ENCODE measurements at places on chromosomes 1 and 21. TPM values are rescaled to one million over a fixed set of nuclear protein-coding genes. Genes with fewer than 3 reads are reported as not detected.

GRCh38 chr1:34759503-34760357 lies at the start of gene GJB4:
Gene GJB4 (plus strand): TSS chr1:34759740. CDS start chr1:34761255, 1,515 bp downstream.
- no peak for DNase-seq
- no peaks in the 10 kb centered on the region for H3K36me3 ChIP-seq
- H3K4me1 ChIP-seq, result no peaks in the 10 kb centered on the region

DNA sequence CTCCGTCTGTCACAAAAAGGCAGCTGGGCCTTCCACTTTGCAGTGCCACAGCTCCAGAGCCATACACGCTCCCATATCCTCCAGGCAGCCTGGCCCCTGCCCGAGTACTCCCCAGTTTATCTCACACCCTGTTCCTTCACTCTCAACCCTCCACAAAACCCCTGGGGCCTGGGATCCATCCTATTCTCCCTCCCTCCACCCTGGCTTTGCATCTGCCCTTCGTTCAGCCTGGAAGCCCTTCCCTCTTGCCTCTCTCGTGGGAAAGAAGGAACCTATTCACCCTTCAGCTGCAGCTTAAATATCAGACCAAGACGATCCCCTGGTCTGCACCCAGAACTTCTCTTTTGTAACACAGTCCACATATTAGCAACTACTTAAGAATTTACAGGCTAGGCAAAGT lies 56.7 kb downstream of the CAMK2N1 start:
- H3K4me1 ChIP-seq, result no peaks in the 10 kb centered on the region
- DNase-seq, result no peak
- H3K4me3 ChIP-seq, result no peak overlapping the region
- H3K27ac ChIP-seq, result no peak overlapping the region
- H3K27me3 ChIP-seq, result no peaks in the 10 kb centered on the region

DNA sequence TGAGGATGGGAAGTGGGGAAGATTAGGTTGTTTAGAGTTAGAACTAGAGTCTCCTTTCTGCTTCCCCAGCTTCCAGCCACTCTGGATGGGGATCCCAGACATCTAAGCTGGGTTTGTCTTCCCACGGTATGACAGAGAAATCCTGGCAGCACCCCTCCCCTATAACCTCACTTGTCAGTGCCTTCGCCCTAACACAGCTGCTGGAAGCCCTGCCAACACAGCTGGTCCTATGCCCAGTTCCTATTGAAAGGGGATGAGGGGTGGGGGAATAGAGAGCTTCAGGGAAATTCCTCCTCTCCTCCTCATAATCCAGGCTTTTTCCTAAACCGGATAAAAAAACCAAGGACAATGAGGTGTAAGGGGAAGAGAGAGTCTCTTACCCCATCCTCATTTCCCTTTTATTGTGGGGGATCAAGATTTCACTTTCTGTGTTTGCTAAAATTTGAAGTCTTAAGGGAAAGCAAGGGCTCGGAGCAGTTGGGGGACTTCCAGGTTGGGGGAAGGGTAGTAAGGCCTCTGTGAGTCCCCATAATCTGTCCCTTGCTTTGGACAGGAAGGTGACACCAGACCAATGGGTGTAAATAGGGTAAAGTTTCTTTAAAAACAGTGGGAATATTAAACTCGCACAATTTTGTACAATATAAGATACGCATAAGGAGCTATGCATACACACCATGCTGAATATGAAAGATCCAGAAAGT lies 590 bp downstream of the TMOD4 start:
- no peaks in the 10 kb centered on the region for H3K4me1 ChIP-seq
- peaks cover 49% of the 10 kb centered on the region for H3K36me3 ChIP-seq
- DNase-seq, result no peak
- no peak overlapping the region for H3K27ac ChIP-seq

GRCh38 chr1:61640531-61641530 lies 84.1 kb downstream of the TM2D1 start:
- H3K4me1 ChIP-seq, result peaks cover 4% of the 10 kb centered on the region
- no peaks in the 10 kb centered on the region for H3K27me3 ChIP-seq
- no peak overlapping the region for H3K27ac ChIP-seq
- no peaks in the 10 kb centered on the region for H3K36me3 ChIP-seq
- H3K4me3 ChIP-seq, result peak overlapping the region; percentile 14
- no peak for DNase-seq

DNA sequence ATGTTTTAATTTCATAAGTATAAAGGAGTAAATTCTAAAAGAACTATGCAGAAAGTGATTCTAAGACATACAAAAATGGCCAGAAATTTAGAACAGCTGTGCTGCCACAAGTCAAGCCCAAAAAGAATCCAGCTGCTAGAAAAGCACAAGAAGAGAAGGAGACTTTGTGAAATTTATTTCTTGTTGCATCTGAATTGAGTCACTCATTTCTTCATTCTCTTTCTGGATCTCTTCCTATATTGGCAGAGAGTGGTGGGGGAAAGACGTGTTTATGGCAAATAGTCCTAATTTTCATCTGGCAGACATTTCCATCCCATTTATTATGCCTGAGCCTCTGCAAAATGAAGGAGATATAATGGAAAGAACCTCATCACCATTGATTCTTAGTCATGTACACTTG lies 139.6 kb upstream of the CTTNBP2NL start:
- H3K36me3 ChIP-seq, result no peaks in the 10 kb centered on the region
- no peak for DNase-seq
- no peaks in the 10 kb centered on the region for H3K4me1 ChIP-seq
- no peak overlapping the region for H3K27ac ChIP-seq
- no peak overlapping the region for H3K4me3 ChIP-seq

- no peaks in the 10 kb centered on the region for H3K36me3 ChIP-seq
- no peaks in the 10 kb centered on the region for H3K27me3 ChIP-seq
- no peaks in the 10 kb centered on the region for H3K4me1 ChIP-seq
- no peak for DNase-seq
- no peak overlapping the region for H3K27ac ChIP-seq
Measured at GRCh38 chr1:96157101-96157500, 564.5 kb upstream of the PTBP2 start.

DNA sequence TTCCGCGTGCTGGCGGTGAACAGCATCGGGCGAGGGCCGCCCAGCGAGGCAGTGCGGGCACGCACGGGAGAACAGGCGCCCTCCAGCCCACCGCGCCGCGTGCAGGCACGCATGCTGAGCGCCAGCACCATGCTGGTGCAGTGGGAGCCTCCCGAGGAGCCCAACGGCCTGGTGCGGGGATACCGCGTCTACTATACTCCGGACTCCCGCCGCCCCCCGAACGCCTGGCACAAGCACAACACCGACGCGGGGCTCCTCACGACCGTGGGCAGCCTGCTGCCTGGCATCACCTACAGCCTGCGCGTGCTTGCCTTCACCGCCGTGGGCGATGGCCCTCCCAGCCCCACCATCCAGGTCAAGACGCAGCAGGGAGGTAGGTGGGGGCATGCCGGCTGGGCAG lies 58.8 kb upstream of the KDM4A start:
- no peaks in the 10 kb centered on the region for H3K4me1 ChIP-seq
- no peaks in the 10 kb centered on the region for H3K27me3 ChIP-seq
- no peaks in the 10 kb centered on the region for H3K36me3 ChIP-seq
- no peak overlapping the region for H3K27ac ChIP-seq
- DNase-seq, result no peak
- H3K4me3 ChIP-seq, result no peak overlapping the region

DNA sequence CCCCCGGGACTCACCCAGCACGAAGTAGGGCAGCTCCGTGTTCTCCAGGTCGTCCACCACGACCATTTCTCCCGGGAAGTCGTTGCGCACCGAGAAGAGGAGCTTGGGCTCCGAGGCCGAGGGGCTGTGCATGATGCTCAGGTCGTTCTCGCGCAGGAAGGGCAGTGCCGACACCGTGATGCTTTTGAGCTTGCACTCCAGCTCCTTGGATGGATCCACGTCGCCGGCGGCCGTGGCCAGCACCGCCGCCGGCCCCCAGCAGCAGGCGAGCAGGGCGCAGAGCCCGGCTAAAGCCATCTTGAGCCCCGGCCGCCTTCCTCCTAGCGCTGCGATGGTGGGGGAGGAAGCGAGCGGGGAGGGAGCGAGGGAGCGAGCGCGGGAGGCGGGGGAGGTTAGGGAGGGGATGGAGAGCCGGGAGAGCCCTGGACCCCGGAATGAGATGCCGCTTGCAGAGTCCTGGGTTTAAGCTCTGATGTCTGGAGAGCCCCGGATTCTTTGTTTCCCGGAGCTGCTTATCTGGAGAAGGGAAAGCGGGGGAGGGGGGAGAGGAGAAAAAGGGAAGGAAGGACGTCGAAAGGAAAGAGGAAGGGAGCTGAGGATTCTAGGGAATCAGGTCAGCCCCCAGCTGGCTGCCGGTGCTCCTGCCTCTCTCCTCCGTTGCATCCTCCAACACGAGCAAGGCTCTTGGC lies at the start of gene ASTN1:
Gene ASTN1 (minus strand): TSS at position 333 of the 689 bp plus-strand sequence. CDS start 36 bp downstream, at position 297.
- H3K27ac ChIP-seq, result no peak within 1 kb of the TSS
- H3K27me3 ChIP-seq, result peaks cover 4% of the 10 kb centered on the region
- H3K4me3 ChIP-seq, result no peak within 1 kb of the TSS

- H3K36me3 ChIP-seq, result no peaks in the 10 kb centered on the region
- no peaks in the 10 kb centered on the region for H3K4me1 ChIP-seq
- H3K27ac ChIP-seq, result no peak overlapping the region
- no peak for DNase-seq
Measured at GRCh38 chr1:178921499-178921898, 50.6 kb upstream of the ANGPTL1 start.

- no peak overlapping the region for H3K4me3 ChIP-seq
- H3K27me3 ChIP-seq, result no peaks in the 10 kb centered on the region
- H3K36me3 ChIP-seq, result no peaks in the 10 kb centered on the region
- DNase-seq, result no peak
- no peak overlapping the region for H3K27ac ChIP-seq
Measured at GRCh38 chr1:215923129-215923824, 356.2 kb downstream of the KCTD3 start.

- H3K4me3 ChIP-seq, result no peak overlapping the region
- H3K4me1 ChIP-seq, result no peaks in the 10 kb centered on the region
- no peak for DNase-seq
- H3K27me3 ChIP-seq, result no peaks in the 10 kb centered on the region
Measured at GRCh38 chr1:214120191-214120590, 132.4 kb downstream of the PROX1 start.

DNA sequence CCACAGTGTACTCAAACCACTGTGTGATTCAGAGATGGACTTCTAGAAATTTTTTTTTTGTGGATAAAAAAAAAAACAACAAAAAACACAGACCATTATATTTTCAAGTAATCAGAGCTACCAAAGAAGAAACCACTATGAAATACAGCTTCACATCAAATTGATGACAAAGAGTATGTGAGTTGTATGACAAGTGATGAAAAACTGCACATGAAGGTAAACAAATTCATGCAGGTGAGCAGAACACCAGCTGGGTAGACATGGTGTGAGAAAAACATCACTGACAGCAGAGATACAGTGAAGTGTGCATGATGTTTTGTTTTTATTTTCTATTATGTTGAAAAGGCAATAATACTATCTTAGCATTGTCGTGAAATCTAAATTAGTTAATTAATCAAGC lies 8.0 kb upstream of the PTPRC start:
- H3K27me3 ChIP-seq, result no peaks in the 10 kb centered on the region
- no peak overlapping the region for H3K4me3 ChIP-seq
- H3K27ac ChIP-seq, result no peak overlapping the region
- peaks cover 96% of the 10 kb centered on the region for H3K4me1 ChIP-seq

DNA sequence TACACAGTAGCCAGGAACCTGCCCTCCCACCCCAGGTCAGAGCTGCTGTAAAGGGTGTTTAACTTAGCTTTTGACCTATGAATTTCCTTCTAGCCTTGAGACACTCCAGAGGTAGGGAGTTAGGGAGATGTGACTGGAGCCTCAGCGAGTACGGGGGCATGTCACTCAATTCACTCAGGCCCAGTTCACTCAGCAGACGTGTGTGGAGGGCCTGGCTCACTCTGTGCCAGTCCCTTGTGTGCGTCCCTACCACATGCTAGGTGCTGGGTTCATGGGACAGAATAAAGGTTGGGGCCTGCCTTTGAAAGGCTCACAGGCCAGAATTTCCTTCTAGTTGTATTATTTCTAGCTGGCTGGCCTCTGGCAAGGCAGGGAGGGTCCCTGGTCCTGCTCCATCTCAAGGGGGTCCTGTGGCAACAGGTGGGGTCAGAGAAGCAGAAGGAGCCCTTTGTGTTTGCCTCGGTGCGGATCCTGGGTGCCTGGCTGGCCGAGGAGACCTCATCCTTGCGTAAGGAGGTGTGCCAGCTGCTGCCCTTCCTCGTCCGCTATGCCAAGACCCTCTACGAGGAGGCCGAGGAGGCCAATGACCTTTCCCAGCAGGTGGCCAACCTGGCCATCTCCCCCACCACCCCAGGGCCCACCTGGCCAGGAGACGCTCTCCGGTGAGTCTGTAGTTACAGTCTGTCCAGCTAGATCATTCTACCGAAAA lies 4.5 kb downstream of the NCDN start:
- H3K27me3 ChIP-seq, result no peaks in the 10 kb centered on the region
- peaks cover 7% of the 10 kb centered on the region for H3K36me3 ChIP-seq
- peaks cover 17% of the 10 kb centered on the region for H3K4me1 ChIP-seq
- no peak overlapping the region for H3K4me3 ChIP-seq
- no peak overlapping the region for H3K27ac ChIP-seq
- no peak for DNase-seq

DNA sequence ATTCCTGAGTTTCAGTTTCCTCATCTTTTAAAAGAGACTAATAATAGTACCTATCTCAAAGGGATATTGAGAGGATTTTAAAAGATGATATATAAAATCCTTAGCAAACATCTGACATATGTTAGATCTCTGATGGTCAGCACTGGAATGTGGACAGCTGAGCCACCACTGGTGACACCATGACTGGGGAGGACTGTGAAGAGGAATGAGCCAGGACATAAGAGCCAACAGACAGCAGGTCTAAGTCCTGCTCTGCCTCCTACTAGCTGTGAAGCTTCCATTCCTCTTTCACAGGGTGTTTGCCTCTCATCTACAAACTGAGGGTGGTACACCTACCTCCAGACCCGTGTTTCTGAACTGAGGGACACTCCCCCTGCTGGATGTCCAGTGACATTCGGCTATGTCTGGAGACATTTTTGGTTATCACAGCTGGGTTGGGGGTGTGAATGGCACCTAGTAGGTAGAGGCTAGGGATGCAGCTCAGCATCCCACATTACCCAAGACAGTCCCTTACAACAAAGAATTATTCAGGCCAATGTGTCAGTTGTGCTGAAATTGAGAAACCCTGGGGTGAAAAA lies 109.1 kb upstream of the OLIG2 start:
- DNase-seq, result no peak
- H3K27me3 ChIP-seq, result no peaks in the 10 kb centered on the region
- no peaks in the 10 kb centered on the region for H3K36me3 ChIP-seq

DNA sequence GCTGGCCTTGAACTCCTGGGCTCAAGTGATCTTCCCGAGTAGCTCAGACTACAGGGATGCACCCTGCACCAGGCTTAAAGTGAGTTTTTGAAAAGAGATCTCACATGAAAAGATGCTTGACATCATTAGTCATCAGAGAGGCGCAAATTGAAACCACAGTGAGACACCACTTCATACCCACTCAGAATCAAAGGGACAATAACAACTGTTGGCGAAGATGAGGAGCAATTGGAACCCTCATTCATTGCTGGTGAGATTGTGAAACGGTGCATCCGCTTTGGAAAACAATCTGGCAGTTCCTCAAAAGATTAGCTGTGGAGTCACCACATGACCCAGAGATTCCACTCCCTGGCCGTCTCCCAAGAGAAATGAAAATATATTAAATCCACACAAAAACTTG lies 122.3 kb downstream of the PGBD5 start:
- H3K27ac ChIP-seq, result no peak overlapping the region
- no peaks in the 10 kb centered on the region for H3K36me3 ChIP-seq
- no peak for DNase-seq

Gene GSTM2
- 31.4 TPM for total RNA-seq

Gene CD1C
- total RNA-seq, result not detected

Gene ATP1A4
- not detected for total RNA-seq

Gene CCDC27
- not detected for total RNA-seq

Gene RAB25
- total RNA-seq, result 1.5 TPM

Gene TTC22
- 18.6 TPM for total RNA-seq

Gene DUSP12
- 30.4 TPM for total RNA-seq

Gene S100A10
- total RNA-seq, result 218 TPM

Gene ZMYND12
- 1.3 TPM for total RNA-seq

Gene RAB7B
- total RNA-seq, result 0.78 TPM

Gene VWA5B1
- total RNA-seq, result 0.17 TPM

Gene IQCC
- 2.7 TPM for total RNA-seq

Gene CFAP141
- not detected for total RNA-seq

Data from CD4-positive, alpha-beta memory T cell (primary cell).